ENCODE measurements at places on chromosomes 2 and 18. TPM values are rescaled to one million over a fixed set of nuclear protein-coding genes. Genes with fewer than 3 reads are reported as not detected.

GREB1L gene
- 4.2 TPM for total RNA-seq

LAMA1 gene
- 2.4 TPM for total RNA-seq

PGAP1 gene
- 31.5 TPM for total RNA-seq

HJURP gene
- total RNA-seq, result 6.6 TPM

PARD6G gene
- 12.5 TPM for total RNA-seq

MAPK4 gene
- total RNA-seq, result 1.8 TPM

SFTPB gene
- total RNA-seq, result not detected

REG1B gene
- total RNA-seq, result not detected

GTF2A1L gene
- total RNA-seq, result 1.5 TPM

GNAL gene
- 4.1 TPM for total RNA-seq

ESPNL gene
- 0.69 TPM for total RNA-seq

C1GALT1C1L gene
- 0.89 TPM for total RNA-seq

HOXD11 gene
- not detected for total RNA-seq

SERPINB13 gene
- 21.2 TPM for total RNA-seq

NEU4 gene
- 0.30 TPM for total RNA-seq

IKZF2 gene
- 4.4 TPM for total RNA-seq

CFAP210 gene
- total RNA-seq, result 0.30 TPM

RAX gene
- 0.39 TPM for total RNA-seq
